ENCODE measurements at places on chromosomes 2 and 18. TPM values are rescaled to one million over a fixed set of nuclear protein-coding genes. Genes with fewer than 3 reads are reported as not detected.

The FSHR gene
- not detected for total RNA-seq

The FHOD3 gene
- 16.0 TPM for total RNA-seq

The CCDC141 gene
- total RNA-seq, result not detected

The COLEC11 gene
- 0.28 TPM for total RNA-seq

- DNase-seq, result no peak
Measured at GRCh38 chr2:149033716-149034115, 4.8 kb upstream of the LYPD6B start.

DNA sequence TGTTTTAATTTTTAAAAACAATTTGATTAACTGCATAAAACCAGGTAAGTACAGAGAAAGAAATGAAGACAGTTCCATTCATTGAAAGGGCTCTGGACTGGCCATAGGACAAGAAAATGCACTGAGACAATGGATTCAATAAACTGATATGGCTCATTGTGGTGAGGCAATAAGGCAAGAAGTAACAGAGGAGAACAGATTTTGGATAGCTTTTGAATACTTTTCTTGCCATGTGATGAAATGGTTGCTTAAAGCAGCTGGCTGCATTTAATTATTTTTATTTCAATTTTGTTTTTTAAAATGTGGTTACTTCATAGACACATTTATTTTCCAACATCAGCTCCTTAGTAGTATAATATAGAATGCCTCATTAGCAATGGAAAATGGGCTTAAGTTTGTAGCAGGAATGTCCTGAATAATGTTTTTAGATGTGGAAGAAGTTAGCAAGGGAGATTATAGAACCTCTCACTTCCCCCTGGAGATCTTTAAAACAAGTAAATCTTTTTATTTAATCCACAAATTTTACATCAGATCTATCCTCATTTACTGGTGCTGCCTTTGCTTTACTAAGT lies 646.9 kb upstream of the ZEB2 start:
- no peak for DNase-seq

GRCh38 chr2:10243926-10244270 lies 58.8 kb upstream of the HPCAL1 start:
- DNase-seq, result no peak
